ENCODE measurements at places on chromosomes 16 and 17.

DNA sequence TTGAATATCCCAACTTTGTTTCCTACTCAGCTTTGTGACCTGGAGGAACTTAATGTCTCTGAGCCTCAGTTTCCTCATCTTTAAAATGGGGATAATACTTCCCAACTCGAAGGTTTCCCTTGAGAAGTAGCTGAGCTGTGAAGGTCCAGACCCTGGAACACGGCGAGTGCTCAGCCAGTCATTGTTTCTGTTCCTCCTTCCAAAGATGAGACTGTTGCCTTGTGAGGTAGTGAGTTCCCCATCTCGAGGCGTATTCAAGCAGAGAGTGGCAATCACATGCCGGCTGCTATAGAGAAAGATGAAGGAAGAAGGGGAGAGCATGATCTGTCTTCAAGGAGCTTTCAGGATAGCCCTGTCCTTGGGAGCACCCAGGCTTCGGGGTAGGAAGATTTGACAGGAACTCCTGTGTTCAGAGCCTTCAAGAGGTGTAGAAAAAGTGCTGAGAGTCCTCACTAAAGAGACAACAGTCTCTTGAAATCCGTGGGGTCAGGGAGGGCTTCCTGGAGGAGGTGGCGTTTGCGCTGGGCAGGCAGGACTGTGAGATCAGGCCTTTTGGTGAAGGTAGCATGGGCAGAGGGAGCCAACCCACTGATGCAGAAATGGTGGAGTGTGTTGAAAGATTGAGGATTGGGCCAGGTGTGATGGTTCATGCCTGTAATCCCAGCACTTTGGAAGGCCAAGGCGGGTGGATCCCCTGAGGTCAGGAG is 27.2 kb downstream of the SPNS2 start:
- DNase-seq: no peak

- DNase-seq: no peak
Measured at GRCh38 chr17:71262586-71262985, 858.2 kb upstream of the SOX9 start.

DNA sequence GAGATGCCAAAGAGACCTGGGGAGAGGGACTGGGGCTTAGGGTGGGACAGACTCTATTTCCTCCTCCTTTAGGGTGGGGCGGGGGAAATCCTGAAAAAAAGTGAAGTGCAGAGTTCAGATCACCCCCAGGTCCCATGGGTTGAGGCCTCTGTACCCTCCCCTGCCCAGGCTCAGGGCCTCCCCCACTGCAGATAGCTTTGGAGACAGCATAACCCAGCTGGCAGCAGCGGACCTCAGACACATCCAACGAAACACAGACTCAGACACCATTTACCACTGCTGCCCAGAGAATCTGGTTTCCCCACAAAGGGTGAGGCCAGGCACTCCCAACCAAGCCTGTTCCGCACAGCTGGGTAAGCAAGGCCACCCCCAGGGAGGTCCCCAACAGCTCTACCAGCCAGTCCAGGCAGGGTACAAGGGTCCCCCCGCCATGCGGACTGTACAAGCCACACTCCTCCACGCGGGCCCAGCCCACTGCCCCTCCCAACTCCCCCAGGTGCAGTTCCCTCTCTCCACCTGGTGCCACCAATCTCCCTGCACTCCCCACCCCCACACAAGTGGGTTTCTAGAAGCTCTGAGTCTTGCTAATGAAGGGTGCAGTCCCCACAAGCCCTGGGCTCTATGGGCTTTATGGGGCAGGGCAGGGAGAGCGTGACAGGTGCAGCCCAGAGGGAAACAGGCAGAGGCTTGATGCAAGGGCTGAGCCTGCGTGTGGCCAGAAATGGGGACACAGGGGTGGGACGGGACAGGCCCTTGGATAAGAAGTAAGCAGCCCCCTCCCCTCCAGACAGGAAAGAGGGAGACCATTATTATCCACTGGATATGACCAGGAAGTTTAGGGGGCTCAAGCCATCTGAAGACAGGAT is 8.9 kb downstream of the RHBDF2 start:
- DNase-seq: no peak

DNA sequence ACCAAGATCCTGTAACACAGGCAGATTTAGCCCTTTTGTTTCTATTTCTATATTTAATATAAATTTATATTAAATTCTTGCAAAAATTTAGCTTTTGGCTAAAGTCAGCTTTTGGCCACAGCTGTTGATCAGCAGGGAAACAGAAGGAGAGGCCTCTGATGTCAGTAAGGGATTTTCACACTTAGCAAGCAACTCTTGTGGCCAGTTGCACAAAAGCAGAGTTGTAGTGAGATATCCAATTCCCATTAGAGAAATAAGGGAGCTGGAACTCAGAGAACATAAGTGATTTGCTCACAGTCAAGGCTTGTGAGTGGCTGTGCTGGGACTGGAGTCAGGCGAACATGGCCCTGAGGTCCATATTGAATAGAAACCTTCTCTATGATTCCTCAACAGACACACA is 16.7 kb upstream of the HEATR6 start:
- DNase-seq: no peak

GRCh38 chr16:57949595-57950238 is 21.2 kb downstream of the CNGB1 start:
- no peak for DNase-seq

DNA sequence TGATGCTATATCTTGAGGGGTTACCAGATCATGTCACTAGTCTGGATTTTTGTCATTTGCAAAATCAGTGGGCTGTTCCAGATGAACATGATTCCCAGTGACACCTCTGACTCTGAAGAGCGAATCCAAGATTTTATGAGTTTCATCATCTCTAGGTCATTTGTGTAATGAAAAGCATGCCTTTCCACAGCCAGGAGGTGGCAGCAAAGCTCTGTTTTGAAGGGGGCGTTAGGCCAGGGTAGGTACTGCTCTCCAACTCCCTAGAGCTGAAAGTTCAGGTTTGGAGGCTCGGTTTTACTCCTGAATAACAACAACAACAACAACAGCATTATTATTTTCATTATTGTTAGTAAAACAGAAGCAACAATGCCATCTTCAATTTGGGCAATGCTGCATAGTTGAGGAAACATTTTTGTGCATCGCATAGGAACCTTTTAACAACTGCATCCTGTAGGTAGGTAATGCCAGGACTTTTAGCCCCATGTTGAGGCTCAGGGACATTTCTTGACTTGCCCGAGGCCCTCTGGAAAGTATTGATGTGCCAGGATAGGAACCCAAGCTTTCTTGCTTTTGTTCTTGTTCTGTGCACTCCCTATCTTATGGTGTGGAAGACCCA is 77.0 kb downstream of the MYH13 start:
- DNase-seq: no peak

GRCh38 chr16:2250652-2251295 is 613 bp downstream of the ECI1 start:
- no peak for DNase-seq

- no peak for DNase-seq
Measured at GRCh38 chr16:23927796-23928195, 92.0 kb downstream of the PRKCB start.

DNA sequence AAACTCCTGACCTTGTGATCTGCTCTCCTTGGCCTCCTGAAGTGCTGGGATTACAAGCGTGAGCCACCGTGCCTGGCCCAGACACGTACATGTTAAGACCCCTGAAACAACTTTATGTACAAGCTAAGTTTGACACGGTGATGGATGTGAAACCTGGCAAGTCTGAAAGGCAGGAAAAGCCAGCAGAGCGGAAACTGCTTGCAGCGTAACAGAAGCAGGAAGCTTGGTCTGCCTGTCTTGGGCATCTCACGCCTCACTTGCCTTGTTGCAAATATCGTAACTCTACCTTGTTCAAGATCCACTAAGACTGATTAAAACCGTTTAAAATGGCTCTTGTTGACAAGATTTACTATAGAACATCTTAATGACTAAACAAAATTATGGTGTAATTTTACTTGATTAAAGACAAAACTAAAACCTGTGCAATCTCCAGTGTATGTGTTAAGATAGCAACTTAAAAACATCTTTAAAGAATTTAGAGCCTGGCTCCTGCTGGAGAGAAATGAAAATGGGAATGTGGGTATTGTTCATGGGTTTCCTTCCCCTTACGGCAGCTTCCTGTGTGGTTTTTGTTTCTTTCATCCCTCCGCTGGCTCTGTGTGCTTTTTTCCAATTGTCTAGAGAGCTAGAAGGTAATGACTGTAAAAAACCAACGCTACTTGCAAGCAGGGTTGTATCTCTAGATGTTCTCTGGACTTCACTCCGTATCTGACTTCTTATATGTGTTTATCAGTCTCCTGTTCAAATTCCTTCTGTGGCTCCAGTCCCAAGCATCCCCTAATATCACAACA is 477.6 kb downstream of the XYLT1 start:
- no peak for DNase-seq

DNA sequence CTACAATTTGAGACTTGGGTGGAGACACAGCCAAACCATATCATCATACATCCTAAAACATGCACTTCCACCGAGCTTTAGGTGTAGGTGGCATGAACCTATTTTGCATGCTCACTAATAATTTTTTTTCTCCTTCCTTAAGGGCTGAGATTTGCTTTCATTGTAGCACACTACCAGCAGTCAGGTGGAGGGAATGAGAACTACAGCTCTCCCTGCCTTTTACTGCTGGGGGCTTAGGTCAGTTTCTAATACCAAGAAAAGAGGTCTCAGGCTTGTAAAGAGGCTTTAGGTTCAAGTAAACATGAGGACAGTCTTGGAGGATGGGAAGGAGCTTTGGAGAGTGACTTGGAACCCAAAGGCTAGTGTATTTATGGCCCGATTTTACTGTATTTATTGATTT is 22.0 kb downstream of the CFAP20 start:
- no peak for DNase-seq

DNA sequence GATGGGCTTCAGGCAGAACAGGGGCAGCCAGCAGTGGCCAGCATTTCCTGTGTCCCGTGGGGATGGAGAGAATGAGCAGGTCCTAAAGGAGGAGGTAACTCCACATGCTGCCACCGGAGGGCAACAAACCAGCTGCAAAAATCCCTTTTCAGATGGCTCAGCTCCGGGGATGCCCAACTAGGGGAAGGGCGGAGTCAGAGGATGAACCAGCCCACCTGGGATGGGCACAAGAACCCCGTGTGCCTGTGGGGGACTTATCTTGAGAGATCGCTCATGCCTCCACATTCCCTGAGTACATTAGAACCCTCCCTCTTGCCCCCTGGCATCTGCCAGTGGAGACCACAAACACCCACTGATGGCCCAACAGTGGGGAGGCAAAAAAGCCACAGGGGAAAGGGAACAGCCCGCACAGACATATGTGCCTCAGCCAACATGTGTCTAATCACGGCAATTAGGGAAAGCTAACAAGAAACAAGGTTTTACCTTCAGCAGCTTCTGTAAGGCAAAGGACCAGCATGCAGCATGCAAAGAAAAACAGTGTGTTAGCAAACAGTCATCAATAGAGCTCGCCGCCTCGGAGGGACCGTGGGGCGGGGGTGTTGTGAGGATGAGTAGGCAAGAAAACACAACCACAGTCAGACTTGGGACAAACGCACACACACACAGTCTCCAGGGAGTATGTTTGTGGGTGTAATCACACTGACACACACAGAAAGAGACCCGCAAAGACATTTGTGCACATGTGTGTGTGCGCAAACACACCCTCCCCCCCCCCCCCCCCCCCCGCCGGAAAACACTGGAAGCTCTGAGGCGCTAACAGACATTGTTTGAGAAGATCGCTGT is 64.0 kb downstream of the MYO18A start:
- no peak for DNase-seq

DNA sequence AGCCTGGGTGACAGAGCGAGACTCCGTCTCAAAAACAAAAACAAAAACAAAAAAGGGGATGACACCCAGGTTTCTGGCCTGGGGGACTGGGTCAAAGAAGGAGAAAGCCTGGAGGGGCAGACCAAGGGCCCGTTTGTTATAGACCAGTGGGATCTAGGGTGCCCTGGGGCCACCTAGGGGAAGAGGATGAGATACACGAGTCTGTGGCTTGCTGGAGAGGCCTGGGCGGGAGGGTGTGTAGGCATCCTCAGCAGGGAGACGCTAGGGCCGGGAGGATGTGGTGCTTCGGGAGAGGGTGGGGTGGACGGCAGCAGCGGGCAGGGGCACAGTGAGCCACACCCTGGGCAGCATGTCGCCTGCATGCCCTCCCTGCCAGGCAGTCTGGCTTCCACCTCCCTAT is 17.1 kb upstream of the CRK start:
- DNase-seq: no peak

GRCh38 chr17:81701288-81702071 is 1.7 kb upstream of the MRPL12 start:
- DNase-seq: no peak

- no peak for DNase-seq
Measured at GRCh38 chr17:38341035-38341721, 2.6 kb downstream of the GPR179 start.

DNA sequence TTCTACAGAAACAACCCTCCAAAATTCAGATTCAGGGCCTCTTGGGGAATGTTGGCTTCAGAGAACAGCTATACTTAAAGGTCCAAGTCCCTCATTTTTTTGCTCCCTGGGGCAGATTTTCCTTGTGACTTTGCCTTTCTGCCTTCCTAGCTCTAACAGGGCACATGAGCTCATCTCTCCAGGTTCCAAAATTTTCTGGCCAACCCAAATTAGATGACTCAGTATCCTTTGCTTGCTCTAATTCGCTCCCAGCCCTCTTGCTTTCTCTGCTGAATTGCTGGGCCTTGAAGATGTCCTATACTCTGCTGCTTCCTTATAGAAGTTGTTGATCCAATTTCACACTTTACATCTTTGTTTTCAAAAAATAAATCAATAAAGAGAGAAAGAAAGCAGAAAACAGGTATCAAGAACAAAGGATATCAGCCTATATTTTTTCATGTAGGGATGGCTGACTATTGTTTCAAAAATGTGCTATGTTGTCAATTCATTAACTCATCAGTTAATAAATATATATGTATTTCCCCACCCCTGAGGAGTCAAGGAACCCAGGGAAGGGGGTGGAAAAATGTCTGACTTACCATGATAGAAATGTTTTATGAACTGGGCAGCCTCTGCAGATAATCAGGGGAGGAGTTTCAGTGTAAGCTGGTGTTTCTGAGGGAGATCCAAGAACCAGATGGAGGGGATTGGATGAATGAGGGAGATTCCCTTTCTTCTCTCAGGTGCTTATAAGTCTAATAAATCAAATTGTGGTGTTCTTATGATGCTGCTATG is 1.0 kb upstream of the KRTAP4-2 start:
- DNase-seq: no peak

DNA sequence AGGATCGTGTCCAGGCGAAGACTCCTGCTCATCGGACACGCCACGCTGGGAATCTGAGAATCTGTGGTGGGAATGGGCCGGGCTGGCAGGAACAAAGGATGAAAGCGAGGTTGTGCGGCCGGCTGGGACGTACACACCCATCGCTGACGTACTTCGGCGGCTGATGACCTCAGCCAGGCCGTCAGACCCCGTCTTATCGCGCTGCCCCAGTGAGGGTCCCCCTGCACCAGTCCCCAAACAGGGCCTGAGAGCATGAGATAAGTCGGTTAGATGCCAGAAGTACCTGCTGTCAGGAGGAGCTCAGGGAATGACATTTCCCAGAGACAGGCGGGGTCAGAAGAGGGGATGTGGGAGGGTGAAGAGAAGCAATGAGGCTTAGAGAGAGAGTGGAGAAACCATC is 16.0 kb upstream of the SP6 start:
- DNase-seq: no peak

DNA sequence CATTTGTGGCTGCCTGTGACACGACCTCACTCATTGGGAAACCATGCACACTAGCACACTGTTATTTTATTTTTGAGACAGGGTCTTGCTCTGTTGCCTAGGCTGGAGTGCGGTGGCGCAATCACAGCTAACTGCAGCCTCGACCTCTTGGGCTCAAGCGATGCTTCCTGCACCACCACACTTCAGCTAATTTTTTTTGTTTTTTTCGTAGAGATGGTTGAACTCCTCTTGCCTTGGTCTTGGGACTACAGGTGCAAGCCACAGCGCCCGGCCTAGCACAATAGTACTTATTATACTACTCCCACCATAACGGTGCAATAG is 2.8 kb upstream of the NPTX1 start:
- no peak for DNase-seq

- no peak for DNase-seq
Measured at GRCh38 chr17:62062302-62062701, 2.8 kb downstream of the MED13 start.
